ENCODE measurements at places on chromosomes 16 and 17.
A peak's percentile ranks its signal among the peaks of the same experiment; 100 is the strongest.

GRCh38 chr17:73340093-73340596, 28.3 kb upstream of the CDC42EP4 start:
- no peak for DNase-seq

- DNase-seq, result no peak
Measured at GRCh38 chr16:2854700-2855309, 3.2 kb downstream of the PRSS22 start.

DNA sequence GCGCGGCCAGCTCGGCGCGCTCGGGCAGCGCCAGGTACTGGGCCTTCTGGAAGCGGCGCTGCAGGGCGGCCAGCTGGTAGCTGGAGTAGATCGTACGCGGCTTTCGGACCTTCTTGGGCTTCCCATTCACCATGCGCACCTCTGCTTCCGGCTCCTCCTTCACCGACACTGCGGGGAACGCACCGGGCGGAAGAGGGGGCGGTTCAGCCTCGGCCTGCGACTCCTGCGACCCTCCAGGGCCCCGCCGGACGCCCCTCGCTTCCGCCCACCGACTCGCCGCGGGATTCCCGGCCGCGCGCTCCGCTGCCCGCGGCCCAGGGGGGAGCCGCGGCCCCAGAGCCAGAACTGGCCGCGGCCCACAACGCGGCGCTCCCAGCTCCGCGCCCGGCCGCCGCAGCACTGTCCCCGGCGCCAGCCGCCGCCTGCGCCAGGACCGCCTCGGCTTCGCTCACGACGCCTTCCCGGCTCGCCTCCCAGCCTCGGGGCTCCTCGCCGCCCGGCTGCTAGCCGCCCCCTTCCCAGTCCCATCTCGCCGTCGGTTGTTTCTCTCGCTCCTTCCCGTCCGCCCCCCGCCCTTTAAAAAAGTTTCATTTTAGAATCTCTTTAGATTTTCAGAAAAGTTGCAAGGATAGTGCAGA, 1.5 kb downstream of the DLX3 start:
- peak; percentile 25 for DNase-seq

- no peak for DNase-seq
Measured at GRCh38 chr16:77637940-77638339, 84.4 kb upstream of the NUDT7 start.

DNA sequence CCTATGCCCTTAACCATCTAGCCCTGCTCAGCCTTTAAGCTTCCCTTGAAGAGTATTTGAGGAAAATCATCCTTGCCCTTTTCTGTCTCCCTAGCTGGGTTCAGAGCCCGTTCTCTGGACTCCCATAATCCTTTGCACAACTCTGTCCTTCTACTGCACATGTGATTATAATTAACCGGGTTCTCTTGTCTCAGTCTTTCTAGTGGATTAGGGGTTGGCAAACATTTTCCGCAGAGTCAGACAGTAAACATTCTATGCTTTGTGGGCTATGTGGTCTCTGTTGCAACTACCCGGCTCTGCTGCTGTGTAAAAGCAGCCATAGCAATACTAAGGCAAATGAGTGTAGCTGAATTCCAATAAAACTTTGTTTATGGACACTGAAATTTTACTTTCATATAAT, 80.0 kb downstream of the CDRT15 start:
- no peak for DNase-seq

DNA sequence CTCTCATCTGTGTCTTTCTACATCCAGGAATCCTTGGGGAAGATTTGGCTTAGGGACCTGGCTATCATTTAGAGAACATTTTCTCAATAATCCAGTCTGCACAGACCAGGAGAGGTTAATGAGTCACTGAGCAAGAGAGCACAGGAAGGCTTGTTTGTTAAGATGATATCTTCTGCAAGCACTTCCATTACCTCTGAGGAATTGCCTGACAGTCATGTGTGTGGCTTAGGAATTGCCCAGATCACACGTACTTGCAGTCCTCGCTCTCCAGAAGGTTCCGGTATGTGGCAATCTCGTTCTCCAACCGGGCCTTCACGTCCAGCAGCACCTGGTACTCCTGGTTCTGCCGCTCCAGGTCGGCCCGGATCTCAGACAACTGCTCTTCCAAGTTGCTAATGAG, 3.3 kb downstream of the KRT37 start:
- no peak for DNase-seq

DNA sequence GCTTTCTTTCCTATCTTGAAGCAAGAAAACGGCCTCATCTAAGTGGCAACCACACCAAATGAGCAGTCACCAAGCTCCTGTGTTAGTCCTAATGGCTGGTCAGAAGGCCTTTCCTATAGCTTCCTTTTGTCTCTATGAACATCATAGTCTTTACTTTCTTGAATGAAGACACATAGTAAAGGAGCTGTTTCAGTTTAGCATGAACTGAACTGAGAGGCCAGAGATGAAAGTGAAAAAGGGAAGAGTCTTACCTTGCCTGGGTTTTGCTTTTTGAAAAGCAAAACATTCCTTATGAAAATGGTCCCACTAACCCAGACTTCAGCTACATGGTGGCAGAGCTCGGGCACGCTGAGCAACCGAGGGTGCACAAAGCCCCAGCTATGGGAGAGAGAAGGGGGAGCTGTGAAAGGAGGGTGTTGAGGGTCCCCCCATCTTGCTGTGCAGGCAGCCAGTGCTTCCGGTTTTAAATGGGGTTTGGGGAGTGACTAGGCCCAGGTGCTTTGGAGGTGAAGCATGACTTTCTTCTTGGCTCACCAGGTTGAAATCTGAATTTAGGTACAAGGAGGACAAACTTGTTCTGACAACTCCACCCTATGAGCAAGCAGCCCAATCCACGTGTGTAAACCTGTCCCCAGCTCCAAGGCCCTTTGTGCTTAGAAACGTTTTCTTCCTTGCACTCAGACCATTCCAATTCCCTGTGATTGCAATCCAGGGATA, 9.1 kb upstream of the PSMC3IP start:
- DNase-seq, result no peak

DNA sequence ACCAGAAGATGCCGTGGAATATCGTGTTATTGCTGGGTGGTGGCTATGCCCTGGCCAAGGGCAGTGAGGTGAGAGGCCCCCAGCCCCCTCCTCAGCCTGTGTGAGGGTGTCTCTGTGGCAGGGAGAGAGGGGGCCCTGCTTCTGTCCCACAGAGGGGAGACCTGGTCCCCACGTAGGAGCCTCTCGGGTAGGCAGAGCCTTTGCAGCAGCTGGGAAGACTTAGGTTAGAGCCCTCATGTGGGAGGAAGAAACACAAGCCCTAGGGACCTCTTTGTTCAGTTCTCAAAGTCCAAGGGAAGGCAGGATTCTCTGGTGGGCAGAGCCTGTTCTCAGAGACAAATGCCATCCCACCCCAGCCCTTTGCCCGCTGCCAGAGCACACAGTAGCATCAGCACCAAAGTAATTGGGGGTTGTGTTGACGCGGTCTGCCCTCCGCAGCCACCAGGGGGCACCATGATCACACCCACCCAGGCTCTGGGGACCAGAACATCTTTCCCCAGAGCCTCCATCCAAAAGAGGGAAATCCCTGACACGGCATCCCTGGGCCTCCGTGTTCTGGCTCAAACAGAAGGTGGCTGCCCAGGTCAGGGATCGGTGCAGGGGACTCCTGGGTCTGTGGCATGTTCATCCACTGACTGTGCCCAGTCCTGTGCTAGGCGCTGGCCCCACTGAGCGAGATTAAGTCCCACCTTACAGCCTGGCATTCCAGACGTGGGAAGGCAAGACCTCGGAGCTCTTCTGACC, 11.5 kb upstream of the FOXN1 start:
- peak; percentile 71 for DNase-seq

GRCh38 chr16:66372898-66373155, 6.3 kb downstream of the CDH5 start:
- no peak for DNase-seq

- no peak for DNase-seq
Measured at GRCh38 chr16:82136956-82137821, 32.8 kb downstream of the MPHOSPH6 start.

- DNase-seq, result no peak
Measured at GRCh38 chr16:30585022-30585399, 486 bp downstream of the ZNF785 start.

DNA sequence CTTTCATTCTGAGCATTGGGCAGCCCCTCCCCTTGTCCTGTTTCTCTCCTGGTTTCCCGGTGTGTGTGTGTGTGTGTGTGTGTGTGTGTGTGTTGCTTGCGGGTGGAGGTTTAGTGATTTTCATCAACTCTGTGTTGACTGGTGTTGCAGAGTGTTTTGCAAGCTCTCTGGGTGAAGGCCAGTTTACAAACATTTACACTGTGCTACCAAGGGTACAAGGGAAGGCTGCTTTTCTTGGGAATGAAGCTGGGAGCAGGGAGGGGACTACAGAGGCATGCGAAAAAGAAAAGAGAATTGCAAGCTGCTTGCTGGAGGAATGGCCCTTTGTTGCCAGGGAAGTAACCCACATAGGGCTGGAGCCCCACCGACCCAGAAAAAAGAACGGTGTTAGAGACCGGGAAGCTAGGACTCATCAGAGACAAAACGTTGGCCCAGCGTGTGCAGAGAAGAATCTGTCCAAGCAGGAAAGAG, 29.6 kb downstream of the HS3ST3B1 start:
- no peak for DNase-seq

GRCh38 chr16:53055541-53056391, 975 bp downstream of the CHD9 start:
- no peak for DNase-seq

GRCh38 chr16:54936201-54936978, 5.7 kb downstream of the IRX5 start:
- DNase-seq, result no peak

- DNase-seq, result peak; percentile 23
Measured at GRCh38 chr17:33964344-33964979, 290.6 kb upstream of the CCL2 start.

DNA sequence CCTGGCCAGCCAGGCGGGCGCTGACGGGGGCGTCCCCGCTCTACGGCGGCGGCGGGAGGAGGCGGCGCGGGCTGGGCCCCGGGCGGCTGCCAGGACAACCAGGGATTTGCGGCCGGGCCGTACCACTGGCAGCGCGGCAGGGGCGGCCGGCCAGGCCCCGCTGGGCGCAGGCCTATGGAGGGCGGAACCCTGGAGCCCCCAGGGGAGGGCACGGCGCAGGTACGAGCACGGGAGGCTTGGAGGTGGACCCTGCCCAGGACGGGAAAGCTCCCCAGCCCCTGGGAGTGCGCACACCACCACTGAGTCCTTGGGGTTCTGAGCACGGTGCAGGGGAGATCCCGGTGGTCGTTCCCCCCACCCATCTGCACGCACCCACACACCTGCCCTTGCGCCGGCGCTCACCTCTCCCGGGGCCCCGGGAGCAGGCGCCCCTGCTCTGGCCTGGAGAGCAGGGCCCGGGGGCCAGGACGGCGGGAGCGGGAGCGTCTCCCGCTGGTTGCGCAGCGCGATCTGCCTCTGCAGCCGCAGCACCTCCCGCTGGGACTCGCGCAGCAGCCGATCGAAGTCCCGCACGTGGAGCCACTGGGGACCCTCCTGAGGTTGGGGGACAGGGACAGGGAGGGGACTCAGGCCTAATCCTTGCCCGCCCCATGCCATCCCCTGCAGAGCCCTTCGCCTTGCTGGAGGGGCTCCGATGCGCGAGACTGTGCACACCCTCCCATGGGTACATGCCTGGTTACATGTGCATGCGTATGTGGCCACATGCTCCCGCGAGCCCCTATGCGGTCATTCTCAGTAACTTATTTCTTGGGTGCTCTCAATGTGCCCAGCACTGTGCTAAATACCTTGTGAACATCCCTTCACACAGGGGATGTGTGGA, 3.9 kb downstream of the TSPOAP1 start:
- DNase-seq, result no peak

DNA sequence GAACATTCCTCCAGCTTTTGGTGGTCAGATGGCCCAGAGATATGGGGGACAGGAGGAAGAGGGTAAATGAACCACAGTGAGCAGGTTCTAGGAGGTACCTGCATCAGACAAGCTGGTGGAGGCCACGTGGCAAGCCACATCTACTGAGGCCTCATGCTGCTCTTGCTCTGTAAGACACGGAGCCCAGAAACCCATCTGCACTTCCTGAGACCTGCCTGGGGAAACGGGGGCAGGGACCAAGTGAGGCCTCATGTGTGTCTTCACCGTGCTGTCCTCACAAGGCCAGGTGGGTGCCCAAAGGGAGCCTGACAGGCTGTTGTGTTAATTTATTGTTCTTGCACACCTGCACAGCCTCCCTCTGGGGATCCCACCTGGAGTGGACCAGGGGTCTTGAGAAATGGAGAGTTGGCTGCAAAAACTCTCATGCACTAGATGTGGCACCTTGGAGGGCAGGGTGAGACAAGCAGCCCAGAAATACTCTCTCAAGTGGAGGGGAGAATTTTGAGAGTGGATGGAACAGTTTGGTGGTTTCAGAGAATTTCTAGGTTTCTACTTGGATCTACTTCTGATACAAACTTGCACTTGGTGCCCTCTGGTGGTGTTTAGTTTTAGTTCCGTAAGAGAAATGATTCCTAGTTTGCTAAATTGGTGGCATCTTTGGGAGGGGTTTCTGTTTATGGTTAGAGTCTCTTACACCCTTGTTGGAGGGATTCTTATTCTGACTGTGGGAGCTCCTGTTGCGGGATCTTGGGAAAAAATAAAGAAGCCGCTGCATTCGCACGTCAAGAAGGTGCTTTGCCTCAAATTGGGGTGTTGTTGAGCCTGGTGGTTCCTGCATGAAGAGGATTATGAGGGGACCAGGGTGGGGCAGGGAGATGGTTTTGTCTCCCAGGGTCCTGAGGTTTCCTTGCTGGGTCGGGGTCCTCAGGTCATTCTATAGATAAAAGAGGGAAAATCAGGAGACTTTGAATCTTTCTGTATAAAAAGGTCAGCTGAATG, 47.5 kb downstream of the SLC6A2 start:
- no peak for DNase-seq

DNA sequence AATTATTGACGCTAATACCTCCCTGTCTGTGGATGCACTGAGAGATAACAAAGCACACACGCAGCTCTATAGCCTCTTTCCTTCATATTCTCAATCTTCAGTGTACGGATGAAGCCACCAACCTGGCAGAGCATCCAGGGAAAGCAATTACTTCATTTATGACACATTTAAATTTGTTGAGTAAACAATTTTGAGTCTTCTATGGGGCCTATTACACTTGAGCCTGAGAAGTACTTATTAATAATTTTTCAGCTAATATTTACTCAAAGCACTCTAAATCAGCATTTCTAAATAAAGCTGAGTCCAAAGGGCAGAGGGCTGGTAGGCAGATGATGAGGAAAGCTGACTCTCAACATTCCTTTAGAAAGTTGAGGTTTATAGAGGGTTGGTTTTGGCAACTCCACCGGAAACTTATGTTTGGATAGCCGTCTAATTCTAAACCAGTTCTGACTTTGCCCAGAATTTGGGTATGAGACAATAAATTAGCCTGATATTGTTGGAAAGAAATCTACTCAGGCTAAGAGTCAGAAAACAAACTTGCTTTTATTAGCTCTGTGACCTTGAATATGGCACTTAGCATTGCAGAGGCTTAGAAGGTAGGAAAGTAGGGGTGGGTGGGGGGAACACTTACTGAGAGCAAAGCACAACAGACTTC, 643.5 kb downstream of the CDH11 start:
- DNase-seq, result no peak

GRCh38 chr16:81405702-81406113, 38.9 kb upstream of the CMIP start:
- no peak for DNase-seq

- peak; percentile 7 for DNase-seq
Measured at GRCh38 chr17:4110152-4110551, 32.7 kb downstream of the ZZEF1 start.

All from CD4-positive, alpha-beta T cell treated with Interleukin-6 at 100 ng/mL for 8 hours (primary cell).